ENCODE measurements at places on chromosomes 4 and X. TPM values are rescaled to one million over a fixed set of nuclear protein-coding genes. Genes with fewer than 3 reads are reported as not detected.

Gene ADH6
- not detected for total RNA-seq

GRCh38 chr4:141035920-141036319 is 97.3 kb downstream of the RNF150 start:
- no peak for DNase-seq

- DNase-seq, result no peak
Measured at GRCh38 chrX:10395179-10395578, 225.2 kb downstream of the MID1 start.

Gene PCDH11X
- total RNA-seq, result not detected

GRCh38 chr4:142959173-142959572 is 113.1 kb upstream of the INPP4B start:
- DNase-seq, result no peak

GRCh38 chr4:173039617-173040577 is 128.7 kb upstream of the GALNT7 start:
- no peak for DNase-seq

Gene MID1IP1
- 112 TPM for total RNA-seq

GRCh38 chr4:154618708-154619315 is 6.4 kb upstream of the FGG start:
- no peak for DNase-seq

GRCh38 chrX:20270562-20270890 is 3.8 kb upstream of the RPS6KA3 start:
- DNase-seq, result no peak

DNA sequence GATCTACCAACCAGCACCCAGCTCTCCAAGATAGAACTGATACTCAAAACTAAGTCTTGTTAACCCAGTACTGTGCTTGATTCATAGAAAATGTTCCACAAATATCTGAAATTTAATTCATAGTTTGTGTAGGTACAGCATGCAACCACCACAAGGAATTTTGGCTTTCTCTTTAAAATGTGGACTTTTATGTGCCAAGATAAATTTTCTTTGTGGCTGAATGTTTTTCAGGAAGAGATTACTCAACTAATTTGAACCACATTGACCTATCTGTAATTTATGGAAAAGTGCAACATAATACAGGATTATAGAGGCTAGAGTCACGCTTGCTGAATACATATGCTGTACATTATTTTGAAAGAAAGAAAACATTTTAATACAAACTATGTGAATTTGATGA is 730.8 kb downstream of the IL1RAPL1 start:
- DNase-seq, result no peak

Gene IL21
- not detected for total RNA-seq

Gene PARM1
- total RNA-seq, result 10.6 TPM

- no peak for DNase-seq
Measured at GRCh38 chr4:67988991-67989390, 25.7 kb upstream of the TMPRSS11A start.

DNA sequence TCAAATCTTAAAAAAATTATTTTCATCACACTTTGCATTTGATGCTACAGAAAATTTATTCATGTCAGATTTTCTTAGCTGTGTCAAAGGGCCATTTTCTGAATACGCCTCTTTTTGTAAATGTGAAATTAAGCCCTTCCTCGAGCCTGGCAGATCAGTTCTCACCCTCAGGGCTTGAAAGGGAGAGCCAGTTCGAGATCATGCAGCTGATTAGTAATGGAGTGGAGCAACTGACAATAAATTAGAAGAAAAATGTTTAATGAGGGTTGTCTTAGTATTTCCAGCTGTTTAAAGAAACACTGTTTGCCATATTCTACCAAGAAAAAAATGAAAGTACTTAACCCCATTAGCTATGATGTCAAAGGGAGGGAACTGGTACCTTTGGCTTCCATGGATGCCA is 28.7 kb downstream of the CC2D2A start:
- no peak for DNase-seq

- DNase-seq, result no peak
Measured at GRCh38 chrX:8405631-8406030, 59.0 kb upstream of the VCX3B start.

Gene MAGEE2
- total RNA-seq, result not detected

DNA sequence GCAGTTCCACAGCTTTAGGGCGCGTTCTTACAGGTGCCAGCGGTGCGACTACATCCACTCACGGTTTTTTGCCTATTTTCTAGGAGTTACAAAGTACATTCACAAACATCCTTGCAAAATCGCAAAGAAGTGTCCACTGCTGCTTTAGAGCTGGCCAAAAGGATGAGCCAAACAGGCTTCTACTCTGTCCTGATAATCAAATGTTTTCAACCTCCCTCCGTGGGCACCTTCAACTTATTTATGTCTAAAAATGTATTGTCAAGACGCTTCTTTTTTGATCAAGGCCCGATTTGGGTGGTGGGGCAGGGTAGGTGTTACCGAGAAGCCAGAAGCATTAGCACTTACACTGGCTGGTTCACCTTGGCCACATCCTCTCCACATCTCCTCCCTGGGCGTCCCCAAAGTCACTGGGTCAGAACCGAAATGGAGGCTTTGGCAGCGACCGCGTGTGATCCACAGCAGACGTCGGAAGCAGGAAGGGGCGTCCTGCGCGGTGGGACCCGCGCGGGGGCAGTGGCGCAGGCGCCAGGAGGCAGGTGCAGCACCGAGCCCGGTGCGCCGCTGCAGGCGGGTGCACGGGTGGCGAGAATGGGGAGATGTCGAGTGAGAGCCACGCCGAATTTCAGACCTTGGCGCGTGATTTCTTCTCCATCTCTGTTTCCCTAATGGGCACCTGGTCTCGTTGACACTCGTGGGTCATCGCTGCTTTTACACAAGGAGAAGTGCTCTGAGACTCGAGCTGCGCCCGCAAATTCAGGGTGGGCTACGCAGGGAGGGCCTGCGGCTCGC is 16.9 kb downstream of the NKX3-2 start:
- no peak for DNase-seq

Gene SNX12
- 36.9 TPM for total RNA-seq

DNA sequence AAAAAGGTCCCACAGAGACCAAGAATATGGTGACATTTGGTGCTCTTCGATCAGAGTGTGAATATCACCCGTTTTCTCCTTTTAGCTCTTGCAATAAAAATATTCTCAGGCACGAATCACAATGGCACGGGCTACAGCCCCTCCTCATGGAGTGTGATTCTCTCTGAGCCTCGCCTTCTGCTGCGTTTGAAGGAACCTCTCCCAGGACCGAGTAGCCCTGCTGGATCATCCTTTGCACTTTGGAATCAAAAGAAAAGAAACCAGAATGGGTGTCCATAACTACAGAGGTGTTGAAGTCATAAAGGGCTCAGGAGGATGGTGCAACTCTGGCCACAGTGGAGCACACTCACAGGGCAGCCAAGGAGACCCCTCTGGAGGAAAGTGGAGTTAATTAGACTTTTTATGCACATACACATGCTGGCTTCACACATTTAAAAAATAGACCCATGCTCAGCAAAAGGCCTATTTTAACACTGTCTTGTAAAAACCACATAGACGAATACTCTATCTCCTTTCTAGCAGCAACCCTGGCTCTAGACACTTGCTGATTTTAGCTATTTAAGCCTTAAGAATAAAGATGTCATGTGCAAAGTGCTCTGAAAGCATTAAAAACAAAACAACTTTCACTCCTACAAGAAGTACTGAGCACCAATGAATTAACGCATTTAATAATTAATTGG is 19.1 kb downstream of the MAML3 start:
- DNase-seq, result no peak

DNA sequence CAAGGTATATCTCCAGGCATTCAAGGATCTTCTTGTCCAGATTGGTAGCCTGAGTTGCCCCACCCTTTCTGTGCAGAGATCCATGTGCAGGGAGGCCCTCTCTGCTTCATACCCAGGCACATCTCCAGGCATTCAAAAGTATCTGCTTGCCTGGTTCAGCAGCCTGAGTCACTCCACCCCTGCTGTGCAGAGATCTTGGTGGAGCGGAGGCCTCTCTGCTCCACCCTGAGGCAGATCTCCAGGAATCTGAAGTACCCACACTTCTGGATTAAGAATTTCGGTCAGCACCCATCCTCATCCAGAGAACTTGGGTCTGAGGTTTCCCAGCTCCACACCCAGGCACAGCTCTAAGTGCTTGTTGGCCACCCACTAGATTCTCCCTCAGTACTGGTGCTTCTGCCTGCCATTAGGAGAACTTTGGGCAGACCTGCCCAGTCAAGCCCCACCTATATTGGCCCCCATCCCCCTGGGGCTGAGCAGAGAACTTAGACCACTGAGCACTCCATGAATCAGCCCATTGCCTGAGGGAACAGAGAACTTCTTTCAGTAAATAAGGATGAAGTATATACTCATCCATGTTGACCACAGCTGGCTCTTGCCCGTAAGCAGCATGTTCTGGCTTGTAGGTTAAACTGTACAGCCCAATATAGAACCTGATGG is 199.5 kb upstream of the ZCCHC13 start:
- DNase-seq, result no peak

Gene RBMXL3
- total RNA-seq, result not detected

Gene PRDM8
- total RNA-seq, result 2.2 TPM

Gene SEPSECS
- total RNA-seq, result 4.3 TPM

GRCh38 chr4:110627977-110628662 is 5.2 kb upstream of the PITX2 start:
- no peak for DNase-seq
